ENCODE measurements at places on chromosomes 12 and 14. TPM values are rescaled to one million over a fixed set of nuclear protein-coding genes. Genes with fewer than 3 reads are reported as not detected.

- no peaks in the 10 kb centered on the region for H3K27me3 ChIP-seq
- peaks cover 43% of the 10 kb centered on the region for H3K36me3 ChIP-seq
- H3K27ac ChIP-seq, result no peak overlapping the region
- H3K4me3 ChIP-seq, result no peak overlapping the region
- H3K4me1 ChIP-seq, result no peaks in the 10 kb centered on the region
Observed at GRCh38 chr12:56282030-56282429, 15.3 kb downstream of the COQ10A start.

GRCh38 chr12:25985316-25986175 is 27.1 kb downstream of the RASSF8 start:
- H3K4me3 ChIP-seq, result no peak overlapping the region
- DNase-seq, result no peak
- no peaks in the 10 kb centered on the region for H3K27me3 ChIP-seq
- H3K4me1 ChIP-seq, result no peaks in the 10 kb centered on the region

DNA sequence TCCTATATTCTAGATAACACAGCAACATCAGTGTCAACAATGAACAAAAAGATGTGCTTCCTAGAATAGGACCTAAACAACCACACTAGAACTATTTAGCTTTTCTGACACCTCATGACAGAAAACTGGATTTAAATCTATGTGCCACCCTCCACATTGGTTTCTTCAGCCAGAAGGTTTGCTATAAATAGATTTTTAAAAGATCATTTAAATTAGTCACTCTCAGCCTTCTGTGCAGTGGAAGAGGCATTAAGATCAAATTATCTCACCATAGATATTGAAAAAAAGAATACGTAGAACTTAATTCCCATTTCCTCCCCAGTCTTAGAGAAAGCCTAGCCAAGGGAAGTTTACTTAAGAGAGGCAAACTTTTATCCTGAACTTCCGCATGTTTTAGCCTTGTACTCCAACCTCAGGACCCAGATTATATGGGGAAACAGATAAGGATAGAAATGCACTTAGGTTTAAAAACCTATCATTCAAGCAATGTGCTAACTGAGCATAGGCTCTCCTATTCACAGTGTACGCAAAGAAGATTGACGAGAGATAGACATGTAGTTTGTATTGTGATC is 59.6 kb downstream of the NELL2 start:
- no peaks in the 10 kb centered on the region for H3K36me3 ChIP-seq
- H3K4me1 ChIP-seq, result no peaks in the 10 kb centered on the region
- no peak overlapping the region for H3K4me3 ChIP-seq
- no peak for DNase-seq

DNA sequence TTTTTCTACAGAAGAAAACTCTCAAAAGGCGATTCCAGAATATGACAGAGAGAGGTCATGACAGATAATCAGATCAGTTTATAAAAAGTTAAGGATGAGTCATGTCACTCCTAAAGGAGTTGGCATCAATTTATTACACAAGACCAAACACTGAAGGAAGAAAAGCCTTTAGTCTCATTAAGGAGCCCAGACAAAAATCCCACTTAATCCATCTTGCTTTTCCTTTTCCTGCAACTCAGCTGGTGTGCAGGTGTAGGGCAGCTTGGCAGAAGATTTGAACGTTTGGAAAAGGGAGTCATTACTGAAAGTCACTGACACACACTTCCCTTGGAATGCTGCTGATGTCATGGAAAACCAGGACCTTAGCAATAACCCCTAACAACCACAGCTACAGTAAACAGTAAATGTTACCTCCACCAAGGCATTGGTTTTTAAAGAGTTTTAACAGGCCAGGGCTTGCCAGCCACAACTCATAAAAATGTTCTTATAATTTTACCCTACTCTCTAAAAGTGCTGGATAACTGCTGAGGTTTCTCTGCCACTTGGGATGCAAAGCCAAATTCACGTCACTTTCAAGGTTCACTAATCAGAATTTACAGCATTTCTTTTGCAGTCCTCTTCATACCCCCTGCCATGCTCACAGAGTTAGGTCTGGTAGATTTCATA is 320.6 kb downstream of the RAD51B start:
- H3K27ac ChIP-seq, result peak overlapping the region; percentile 99
- peak; percentile 95 for DNase-seq
- H3K4me1 ChIP-seq, result peaks cover 84% of the 10 kb centered on the region
- H3K36me3 ChIP-seq, result no peaks in the 10 kb centered on the region
- no peak overlapping the region for H3K4me3 ChIP-seq

GRCh38 chr12:47742253-47742825 is 16.3 kb downstream of the RAPGEF3 start:
- peaks cover 24% of the 10 kb centered on the region for H3K4me1 ChIP-seq
- H3K27me3 ChIP-seq, result no peaks in the 10 kb centered on the region
- no peak overlapping the region for H3K4me3 ChIP-seq
- H3K27ac ChIP-seq, result no peak overlapping the region
- H3K36me3 ChIP-seq, result no peaks in the 10 kb centered on the region
- DNase-seq, result peak; percentile 26

DNA sequence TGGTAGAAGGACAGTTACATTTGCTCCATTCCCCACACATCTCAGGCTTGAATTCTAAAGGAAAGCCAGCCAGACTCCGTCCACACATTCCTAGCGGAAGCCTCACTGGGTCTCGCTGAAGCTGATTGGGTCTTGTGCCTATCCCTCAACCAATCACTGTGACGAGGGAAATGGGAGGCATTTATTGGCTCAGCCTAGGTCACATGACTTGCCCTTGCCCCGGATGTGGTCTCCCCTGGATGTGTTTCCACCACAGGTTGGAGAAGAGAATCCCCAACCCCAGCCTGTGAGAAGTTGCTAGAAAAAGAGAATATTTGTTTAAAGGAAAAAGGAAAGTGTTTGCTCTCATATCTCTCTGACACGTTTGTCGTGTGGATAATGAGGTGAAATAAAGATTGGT is 93.4 kb downstream of the C12orf75 start:
- no peaks in the 10 kb centered on the region for H3K36me3 ChIP-seq
- no peaks in the 10 kb centered on the region for H3K4me1 ChIP-seq
- no peak overlapping the region for H3K4me3 ChIP-seq
- no peaks in the 10 kb centered on the region for H3K27me3 ChIP-seq
- DNase-seq, result no peak
- H3K27ac ChIP-seq, result no peak overlapping the region

DNA sequence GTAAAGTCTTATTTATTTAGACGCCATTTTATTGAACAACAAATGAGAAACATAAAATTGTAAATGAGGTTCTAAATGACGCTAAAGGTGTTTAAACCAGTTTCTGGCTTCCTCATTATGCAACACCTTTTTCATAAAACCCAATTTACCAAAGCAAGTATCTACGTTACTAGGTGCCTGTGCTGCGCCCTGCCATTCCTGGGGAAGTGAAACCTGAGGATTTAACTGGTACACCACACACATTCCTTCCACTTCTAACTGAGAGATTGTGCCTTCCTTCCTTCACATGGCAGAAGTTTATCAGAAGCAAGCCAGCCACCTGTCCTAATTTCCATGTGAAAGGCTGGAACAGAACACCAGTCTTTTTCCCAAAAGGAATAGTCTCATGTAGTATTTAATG is 40.3 kb upstream of the GCH1 start:
- H3K4me3 ChIP-seq, result no peak overlapping the region
- no peaks in the 10 kb centered on the region for H3K4me1 ChIP-seq
- 0 out of 2 replicates have a peak, but pooled peaks cover 9% of the 10 kb centered on the region for H3K36me3 ChIP-seq
- H3K27ac ChIP-seq, result no peak overlapping the region
- DNase-seq, result no peak

GRCh38 chr14:105147671-105148603 is 20.6 kb downstream of the JAG2 start:
- no peak overlapping the region for H3K27ac ChIP-seq
- H3K4me3 ChIP-seq, result no peak overlapping the region
- H3K4me1 ChIP-seq, result no peaks in the 10 kb centered on the region
- no peaks in the 10 kb centered on the region for H3K27me3 ChIP-seq
- no peak for DNase-seq

DNA sequence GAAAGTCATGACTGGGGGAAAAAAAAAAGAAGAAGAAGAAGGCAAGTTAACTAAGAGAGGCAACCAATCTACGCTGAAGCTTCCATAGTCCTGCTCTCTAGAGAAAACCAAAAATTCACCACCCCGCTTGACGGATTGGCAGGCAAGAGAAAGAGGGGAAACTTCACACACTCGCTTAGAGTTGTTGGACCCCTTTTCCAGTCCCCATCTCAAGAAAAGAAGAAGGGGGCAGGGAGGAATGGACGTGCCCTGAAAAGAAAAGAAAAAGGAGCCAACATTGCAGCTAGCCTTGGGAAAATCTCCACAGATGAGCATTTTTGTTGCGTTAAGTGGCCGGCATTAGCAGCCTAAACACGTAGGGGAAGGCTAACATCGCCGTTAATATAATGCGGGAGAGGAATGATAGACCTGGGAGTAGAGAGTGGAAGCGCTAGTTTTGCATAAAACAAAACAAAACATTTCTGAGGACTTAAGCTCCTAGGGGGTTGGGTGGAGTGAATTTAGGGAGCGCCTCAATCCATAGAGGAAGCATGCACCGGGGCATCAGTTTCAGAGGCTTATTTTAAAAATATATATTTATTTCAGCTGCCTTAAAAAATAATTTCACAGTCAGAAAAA is 11.3 kb upstream of the FOXG1 start:
- no peak overlapping the region for H3K27ac ChIP-seq
- DNase-seq, result no peak
- no peaks in the 10 kb centered on the region for H3K27me3 ChIP-seq
- H3K4me3 ChIP-seq, result no peak overlapping the region

The YEATS4 gene
- 32.0 TPM for total RNA-seq

The TBC1D30 gene
- 24.1 TPM for total RNA-seq

The POLE gene
- total RNA-seq, result 128 TPM

The SELPLG gene
- 1.2 TPM for total RNA-seq

The TSPAN19 gene
- 0.32 TPM for total RNA-seq

The SRRM4 gene
- 0.02 TPM for total RNA-seq

The KRT83 gene
- total RNA-seq, result not detected

The PAN2 gene
- 75.0 TPM for total RNA-seq

The PAX9 gene
- total RNA-seq, result 5.2 TPM

The SAMD15 gene
- total RNA-seq, result 1.9 TPM

The CLEC4D gene
- not detected for total RNA-seq
